ENCODE measurements at places on chromosomes 5 and 9.
A peak's percentile ranks its signal among the peaks of the same experiment; 100 is the strongest.

- peak; percentile 68 for DNase-seq
Observed at GRCh38 chr9:98575379-98576346, 133.1 kb downstream of the GABBR2 start.

- DNase-seq: peak; percentile 38
Observed at GRCh38 chr9:113598883-113599282, 135.4 kb downstream of the RGS3 start.

DNA sequence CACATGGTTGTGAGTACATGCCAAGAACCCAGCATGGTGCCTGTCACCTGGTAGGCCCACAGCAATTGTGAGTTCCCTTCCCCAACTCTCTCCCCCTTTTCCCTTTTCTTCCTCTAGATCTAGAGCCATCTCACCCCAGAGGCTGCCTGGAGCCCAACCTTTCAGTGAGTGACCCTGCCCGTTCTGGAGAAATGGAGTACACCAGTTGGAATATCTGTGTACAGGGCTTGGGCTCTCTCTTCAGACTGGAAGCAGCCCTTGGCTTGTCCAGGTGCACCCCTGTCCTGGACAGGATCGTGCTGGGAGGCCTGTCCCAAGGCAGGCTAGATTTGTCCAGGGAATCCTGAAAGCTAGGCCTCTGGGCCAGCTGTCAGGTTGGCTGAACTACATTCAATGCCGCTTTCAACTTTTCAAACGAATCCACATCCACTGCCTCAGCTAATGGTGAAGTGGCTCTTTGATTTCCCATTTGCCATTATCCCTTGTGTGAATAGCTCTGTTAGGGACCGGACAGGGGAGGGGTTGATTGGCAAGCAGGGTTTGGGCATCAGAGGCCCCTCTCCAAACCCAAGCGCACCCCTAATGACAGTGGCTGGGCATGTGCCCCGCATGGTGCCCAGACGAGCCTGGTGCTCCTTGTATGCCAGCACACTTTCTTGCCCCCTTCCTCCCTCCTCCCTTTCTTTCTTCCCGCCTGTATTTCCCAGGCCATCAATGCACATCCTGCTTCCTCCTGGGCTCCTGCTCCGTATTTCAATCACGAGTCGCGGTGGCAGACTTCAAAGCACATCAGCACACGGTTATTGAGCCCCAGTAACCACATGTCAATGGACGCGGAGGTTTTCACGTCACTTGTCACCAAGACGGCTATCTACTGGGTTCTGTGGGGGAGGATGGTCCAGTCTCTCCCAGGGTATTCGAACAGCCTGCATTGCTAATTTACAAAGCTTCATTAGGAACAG, 211.2 kb downstream of the DAB2IP start:
- no peak for DNase-seq

DNA sequence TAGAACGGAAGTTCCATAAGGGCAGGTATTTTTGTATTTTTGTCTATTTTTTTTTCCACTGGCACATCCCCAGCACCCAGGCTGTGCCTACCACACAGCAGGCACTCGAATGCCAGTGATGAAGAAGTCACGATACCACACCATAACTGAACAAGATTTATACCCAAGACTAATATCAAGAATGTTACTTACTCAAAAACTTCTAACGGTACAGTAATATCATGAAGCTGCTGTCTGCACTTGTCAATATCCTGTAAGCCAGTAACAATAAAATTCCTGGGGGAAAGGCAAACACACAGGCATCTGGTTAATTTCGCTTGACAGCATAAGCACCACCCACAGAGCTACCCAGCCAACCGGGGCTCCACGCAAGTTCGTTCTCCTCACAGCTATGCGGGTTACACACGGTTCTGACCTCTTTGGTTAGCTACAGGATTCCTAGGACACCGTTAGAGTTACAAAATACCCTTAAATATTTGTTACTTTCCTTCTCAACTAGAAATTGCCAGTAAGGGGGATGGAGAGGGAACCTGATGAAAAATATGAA, 1.3 kb downstream of the MED10 start:
- DNase-seq: peak; percentile 6

DNA sequence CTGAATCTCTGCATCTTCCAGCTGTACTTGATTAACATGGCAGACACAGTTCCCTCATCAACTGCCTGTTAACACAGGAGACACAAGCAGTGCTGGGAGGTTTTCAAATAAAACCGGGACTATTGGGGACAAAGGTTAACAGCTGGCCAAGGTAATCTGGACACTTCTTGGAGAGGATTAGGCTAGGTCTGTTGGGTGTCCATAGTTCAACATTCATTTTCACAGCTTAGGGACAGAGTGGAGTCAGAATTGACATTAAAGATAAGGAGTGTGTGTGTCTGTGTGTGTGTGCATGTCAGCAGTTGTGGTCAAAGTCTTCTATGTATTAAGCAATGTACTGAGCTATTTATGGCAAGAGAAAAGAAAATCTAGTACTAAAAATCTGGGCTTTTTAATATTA, 216.2 kb downstream of the MED10 start:
- no peak for DNase-seq

GRCh38 chr5:170625221-170626165, 121.7 kb downstream of the KCNIP1 start:
- DNase-seq: no peak

DNA sequence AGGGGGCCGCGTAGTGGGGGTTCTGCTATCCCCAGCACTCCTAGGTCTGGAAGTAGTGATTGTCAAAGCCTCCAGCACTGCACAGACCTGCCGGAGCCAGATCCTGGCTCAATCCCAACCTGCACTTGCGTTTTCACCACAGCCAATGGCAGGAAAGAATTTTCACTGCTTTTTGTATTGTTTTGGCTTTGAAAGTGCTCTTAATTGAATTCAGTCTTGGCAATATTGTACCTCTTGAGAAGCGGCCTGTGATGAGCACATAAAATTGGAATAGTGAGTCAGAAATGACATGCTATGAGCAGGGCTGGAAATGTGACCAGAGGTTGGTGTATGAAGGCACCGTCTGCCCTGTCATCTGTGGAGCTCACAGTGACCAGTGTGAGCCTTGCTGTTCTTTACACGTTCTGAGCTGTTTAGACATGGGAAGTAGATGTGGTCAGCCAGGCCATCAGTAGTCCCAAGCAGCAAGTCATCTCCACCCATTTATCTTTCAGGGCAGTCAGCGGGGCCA, 41.5 kb downstream of the SECISBP2 start:
- DNase-seq: peak; percentile 13

DNA sequence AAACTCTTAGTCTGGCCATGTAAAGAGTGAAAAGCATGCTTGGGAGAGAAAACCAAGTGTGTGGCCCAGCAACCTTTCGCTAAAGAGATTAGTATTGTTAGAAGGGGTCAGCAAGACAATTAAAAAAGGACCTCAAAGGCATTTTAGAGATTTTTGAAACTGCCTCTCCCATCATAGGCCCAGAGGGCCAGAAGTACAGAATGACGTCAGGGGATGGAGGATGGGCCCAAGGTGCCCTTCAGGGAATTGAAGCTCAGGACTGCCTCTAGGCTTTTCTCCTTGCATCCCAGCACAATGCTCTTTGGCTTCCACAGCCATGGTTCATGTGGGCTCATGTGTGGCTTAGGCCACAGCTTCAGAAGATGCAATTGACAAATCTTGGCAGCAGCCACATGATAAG, 287.0 kb upstream of the COX7C start:
- no peak for DNase-seq

DNA sequence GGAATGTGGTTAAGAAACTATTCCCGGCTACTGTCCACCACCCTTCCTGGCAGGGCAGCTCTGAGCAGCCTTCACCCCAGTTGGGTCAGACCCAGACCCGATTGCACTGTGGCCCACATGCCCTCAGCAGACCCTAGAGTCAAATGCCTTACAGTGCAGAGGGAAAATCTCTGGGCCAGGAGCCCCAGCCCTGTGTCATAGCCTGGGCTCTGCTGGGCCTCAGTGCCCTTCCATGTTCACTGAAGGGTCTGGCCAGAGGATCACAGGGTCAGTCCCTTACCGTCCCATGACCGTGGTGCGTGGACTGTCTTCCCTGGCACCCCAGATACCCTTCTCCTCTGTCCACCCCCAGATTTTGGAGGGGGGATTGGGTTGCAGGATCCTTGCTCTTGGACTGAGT, 73.5 kb upstream of the COL5A1 start:
- no peak for DNase-seq

DNA sequence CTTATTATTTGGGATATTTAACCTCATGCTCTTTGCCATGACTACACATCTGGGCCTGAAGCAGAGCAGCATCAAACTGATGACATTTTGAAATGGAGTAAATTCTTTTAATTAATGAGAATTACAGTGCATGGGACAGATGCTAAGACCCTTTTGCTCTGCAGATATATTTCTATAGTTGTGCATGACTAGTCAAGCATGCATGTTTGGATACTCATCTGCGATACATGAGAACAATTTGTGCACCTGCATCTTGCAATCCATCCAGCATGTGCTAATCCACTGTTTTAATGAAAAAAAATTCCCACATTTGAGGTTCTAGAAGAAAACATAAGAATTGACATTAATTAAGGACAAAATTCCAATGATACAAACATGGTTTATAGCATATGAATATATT, 1047.6 kb upstream of the ACO1 start:
- DNase-seq: no peak

DNA sequence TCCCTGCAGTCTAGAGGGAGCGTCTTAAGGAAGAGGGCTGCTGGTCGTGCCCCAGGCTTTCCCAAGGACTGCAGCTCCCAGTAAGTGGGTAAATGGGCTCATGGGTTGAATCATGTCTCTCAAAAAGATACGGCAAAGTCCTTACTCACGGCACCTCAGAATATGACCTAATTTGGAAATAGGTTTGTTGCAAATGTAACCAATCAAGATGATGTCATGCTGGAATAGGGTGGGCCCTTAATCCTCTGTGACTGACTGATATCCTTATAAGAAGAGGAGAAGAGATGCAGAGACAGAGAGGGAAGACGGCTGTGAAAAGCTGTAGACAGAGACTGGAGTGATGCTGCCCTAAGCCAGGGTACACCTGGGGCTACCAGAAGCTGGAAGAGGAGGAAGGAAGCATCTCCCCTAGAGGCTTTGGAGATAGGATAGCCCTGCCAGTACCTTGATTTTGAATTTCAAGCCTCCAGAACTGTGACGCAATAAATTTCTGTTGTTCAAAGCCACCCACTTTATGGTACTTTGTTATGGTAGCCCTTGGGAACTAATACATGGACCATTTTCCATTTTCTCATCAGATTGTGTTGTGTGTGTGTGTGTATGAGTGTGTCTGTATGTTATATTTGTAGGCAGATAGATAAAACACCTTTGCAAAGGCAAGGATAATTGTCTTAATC, 15.0 kb downstream of the GALNT10 start:
- DNase-seq: peak; percentile 91

DNA sequence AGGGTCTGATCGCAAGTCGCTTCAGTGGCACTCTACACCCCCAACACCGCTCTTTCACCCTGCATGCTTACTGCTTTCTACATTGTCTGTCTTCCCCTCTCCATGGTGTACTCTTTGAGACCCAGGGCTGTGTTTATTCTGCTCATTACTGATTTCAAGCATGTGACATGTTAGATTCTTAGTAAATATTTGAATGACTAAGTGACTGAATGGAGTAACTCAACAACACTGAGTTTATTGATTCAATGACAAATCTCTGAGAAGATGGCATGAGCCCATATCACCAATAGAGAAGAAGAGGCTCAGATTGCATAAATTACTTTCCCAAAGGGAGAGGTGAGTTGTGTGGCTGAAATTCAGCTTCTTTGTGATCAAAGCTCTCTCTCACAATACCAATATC, 89.7 kb upstream of the OSMR start:
- no peak for DNase-seq

DNA sequence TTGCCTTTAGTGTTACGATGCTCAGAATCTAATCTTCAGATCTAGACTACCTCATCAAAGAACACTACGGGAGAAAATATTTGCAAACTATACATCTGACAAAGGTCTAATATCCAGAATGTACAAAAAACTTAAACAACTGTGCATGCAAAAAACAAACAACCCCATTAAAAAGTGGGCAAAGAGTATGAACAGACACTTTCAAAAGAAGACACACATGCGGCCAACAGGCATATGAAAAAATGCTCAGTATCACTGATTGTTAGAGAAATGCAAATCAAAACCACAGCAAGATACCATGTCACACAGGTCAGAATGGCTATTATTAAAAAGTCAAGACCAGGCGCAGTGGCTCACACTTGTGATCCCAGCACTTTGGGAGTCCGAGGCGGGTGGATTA, 31.0 kb upstream of the MEGF9 start:
- no peak for DNase-seq

DNA sequence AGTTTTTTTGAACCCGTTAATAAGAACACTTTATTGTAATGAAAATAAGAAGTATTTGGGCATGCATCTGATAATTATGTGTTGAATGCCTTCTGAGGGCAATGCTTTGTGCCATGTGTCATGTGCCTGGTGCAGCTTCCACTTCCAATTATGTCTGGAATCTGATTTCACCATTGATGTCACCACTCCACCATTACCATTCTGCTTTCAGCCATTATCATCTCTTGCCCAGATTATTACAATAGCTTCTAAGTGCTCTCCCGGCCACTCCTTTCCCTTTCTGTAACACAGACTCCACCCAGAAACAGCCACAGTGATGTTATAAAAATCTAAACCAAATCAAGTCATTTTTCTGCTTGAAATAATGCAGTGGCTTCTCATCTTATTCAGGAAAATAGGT, 171.7 kb downstream of the C9orf152 start:
- no peak for DNase-seq
